Upper lobe of right lung (tissue), 1 donor: ENCODE measurements at places on chromosomes 7 and 10. TPM values are rescaled to one million over a fixed set of nuclear protein-coding genes. Genes with fewer than 3 reads are reported as not detected.
A peak's percentile ranks its signal among the peaks of the same experiment; 100 is the strongest.

GRCh38 chr7:4123823-4124222, 558.3 kb upstream of the FOXK1 start:
- no peak overlapping the region for H3K27ac ChIP-seq
- no peak overlapping the region for H3K4me3 ChIP-seq
- peak; percentile 16 for DNase-seq

- no peak overlapping the region for H3K27ac ChIP-seq
- no peak for DNase-seq
- peaks cover 6% of the 10 kb centered on the region for H3K4me1 ChIP-seq
- H3K27me3 ChIP-seq: no peaks in the 10 kb centered on the region
- no peaks in the 10 kb centered on the region for H3K36me3 ChIP-seq
Measured at GRCh38 chr7:18175801-18176450, 148.3 kb upstream of the PRPS1L1 start.

- H3K27me3 ChIP-seq: no peaks in the 10 kb centered on the region
- no peaks in the 10 kb centered on the region for H3K36me3 ChIP-seq
- no peak overlapping the region for H3K27ac ChIP-seq
- H3K4me3 ChIP-seq: no peak overlapping the region
- H3K4me1 ChIP-seq: no peaks in the 10 kb centered on the region
Measured at GRCh38 chr10:85036661-85037060, 708.3 kb downstream of the CCSER2 start.

GRCh38 chr10:30883116-30883515, 148.5 kb downstream of the ZNF438 start:
- H3K36me3 ChIP-seq: no peaks in the 10 kb centered on the region
- H3K27ac ChIP-seq: no peak overlapping the region
- DNase-seq: no peak

DNA sequence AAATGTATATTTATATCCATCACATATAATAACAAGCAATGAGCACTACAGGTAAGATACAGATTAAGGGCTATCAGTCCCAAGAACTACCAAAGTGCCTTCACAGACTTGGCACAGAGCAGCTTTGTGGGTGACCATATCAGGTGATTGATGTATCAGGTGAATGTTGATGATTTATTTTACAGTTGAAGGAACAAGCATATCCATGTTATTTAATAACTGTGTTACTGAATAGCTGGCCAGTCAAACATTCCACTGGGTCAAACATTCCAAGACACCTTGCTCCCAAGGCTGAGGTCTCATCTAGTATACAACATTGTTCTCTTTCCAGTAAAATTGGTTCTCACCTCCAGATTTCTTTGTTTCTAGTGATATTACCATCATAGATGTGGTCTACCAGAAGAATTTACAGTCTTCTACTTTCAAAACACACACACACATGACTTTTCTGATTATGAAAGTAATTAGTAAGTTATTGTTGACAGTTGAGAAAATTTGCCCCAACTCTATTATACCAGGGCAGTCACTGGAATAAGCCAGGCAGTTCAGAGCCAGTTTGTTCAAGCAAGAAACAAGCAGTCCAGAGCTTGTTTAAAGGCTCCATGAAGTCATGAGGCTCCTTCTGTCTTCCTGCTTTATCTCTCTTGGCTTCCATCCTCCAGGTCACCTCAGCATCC, 68.2 kb downstream of the ELAPOR2 start:
- H3K4me3 ChIP-seq: no peak overlapping the region
- no peaks in the 10 kb centered on the region for H3K36me3 ChIP-seq
- H3K4me1 ChIP-seq: peaks cover 5% of the 10 kb centered on the region
- no peaks in the 10 kb centered on the region for H3K27me3 ChIP-seq

DNA sequence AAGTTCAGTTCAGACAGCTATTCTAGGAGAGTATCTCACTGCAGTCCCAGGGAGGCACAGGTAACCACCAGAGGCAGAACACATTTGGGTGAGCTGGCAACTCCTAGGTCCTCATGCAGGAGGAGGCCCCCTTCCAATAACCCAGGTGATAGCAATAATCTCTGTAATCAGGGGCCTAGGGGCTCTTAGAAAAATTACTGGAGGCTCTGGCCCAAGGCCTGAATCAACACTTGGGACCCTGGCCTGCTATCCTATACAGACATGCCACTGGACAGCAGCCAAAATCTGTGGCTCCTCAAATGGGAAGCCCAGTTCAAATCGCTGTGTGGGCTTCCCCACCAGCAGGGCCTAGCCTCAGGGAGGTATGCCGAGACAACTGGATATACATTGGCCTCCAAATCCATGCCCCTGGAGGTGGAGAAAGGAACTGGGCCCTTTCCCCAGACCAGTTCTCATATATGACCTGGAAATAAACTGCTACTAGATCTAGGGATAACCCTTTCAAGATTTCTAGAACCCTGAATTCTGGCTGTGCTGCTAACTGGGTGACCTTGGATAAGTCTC, 1.6 kb downstream of the AVPI1 start:
- H3K4me3 ChIP-seq: peak overlapping the region; percentile 68
- H3K27me3 ChIP-seq: no peaks in the 10 kb centered on the region
- DNase-seq: peak; percentile 67
- H3K27ac ChIP-seq: peak overlapping the region; percentile 89
- peaks cover 59% of the 10 kb centered on the region for H3K4me1 ChIP-seq

- H3K4me3 ChIP-seq: no peak overlapping the region
- no peak overlapping the region for H3K27ac ChIP-seq
- no peaks in the 10 kb centered on the region for H3K27me3 ChIP-seq
- no peaks in the 10 kb centered on the region for H3K4me1 ChIP-seq
- H3K36me3 ChIP-seq: no peaks in the 10 kb centered on the region
- no peak for DNase-seq
Measured at GRCh38 chr7:103637094-103637493, 191.1 kb upstream of the SLC26A5 start.

DNA sequence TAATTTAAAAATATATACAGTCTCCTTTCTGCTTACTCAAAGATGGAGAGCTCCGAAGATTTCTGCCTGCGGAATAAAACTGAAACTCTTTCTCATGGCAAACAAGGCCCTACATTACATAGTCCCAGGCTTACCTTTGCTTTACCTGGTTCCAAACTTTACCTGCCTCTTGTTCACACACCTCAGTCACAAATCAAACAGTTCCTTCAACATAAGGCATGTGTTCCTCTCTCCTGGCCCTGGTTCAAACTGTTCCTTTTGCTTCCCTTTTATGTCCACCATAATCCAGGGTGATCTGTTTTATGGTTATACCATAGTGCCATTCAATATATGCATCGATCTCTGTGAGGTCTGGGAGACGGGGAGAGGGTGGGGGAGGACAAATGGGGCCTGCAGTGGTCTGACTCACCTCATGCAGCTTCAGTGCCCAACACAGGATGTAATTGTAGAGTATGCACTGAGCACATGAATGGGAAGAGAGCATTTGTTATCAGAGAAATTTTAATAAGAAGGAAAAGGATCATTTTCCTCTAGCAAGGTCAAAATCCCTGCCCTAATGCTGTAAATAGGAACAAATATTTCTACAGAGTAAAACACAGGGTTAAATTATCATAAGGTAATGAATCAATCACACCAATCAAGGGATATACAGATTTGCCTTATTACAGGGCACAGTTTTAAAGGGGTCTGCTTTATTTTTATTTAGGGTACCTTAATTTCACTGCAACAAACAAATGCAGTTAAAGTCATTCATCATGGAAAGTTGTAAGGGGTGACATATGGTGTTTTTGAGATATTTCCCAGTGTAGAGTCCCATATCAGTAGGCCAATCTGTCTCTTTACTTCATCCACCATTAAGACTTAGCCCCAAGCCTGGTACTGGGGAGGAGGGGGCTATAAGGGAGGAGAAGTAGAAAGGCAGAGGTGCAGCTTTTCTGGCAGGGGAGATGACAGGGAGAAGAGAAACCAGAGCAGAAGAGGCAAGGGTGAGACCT, 88.8 kb upstream of the PDE1C start:
- no peaks in the 10 kb centered on the region for H3K27me3 ChIP-seq
- no peak for DNase-seq
- no peak overlapping the region for H3K27ac ChIP-seq
- no peak overlapping the region for H3K4me3 ChIP-seq
- H3K36me3 ChIP-seq: no peaks in the 10 kb centered on the region

DNA sequence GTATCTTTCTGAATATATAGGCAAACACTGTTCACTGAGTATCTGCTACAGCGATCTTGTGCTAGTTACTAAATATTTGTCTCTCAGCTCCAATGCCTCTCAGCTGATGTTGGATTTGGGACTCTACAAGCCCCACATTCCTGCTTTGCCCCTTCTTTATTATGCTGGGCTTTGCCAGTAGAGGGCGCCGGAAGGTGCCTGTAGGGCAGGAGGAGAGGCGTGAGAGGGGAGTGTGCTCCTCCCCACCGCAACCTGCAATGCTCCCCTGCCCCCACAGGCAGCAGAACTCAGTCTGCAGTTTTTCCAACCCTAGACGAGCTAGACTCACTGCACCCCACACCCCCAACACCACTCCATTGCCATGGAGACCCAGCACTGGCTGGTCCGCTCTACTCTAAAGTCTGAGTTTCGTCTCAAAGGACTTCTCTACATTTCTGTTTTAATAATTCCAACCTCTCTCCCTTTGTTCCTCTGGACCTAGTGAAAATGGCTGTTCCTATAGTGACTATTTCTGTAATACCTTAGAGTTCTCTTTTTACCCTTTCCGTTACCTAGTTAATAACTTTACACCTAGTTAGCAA, 337.6 kb downstream of the CCSER2 start:
- H3K27ac ChIP-seq: peak overlapping the region; percentile 47
- H3K4me3 ChIP-seq: no peak overlapping the region
- no peaks in the 10 kb centered on the region for H3K27me3 ChIP-seq
- H3K36me3 ChIP-seq: no peaks in the 10 kb centered on the region
- DNase-seq: peak; percentile 87

The AGAP6 gene
- 15.7 TPM for total RNA-seq

The ERVW-1 gene
- not detected for total RNA-seq
